GM19239 (cell line): ENCODE measurements at places on chromosomes 12 and 14.

- no peak for DNase-seq
Measured at GRCh38 chr14:94303111-94303510, 10.0 kb upstream of the SERPINA10 start.

DNA sequence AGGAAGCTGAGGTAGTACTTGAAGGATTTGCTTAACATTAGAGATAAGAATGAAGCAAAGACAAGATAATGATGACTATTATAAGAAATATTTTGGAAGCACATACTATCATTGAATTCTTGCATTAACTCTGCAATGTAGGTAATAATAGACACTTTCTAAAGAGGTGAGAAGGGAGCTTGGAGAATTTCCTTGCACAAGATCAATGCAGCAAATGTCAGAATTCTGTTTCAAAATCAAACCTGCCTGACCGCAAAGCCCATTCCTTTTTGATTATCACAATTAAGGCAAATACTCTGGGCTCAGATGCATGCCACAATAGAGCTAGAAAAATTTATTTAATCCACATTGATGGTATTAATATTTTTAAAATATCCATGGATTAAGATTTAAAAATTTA is 50.4 kb upstream of the RIC8B start:
- no peak for DNase-seq

GRCh38 chr12:121795034-121795968 is 1.8 kb upstream of the RHOF start:
- peak; percentile 87 for DNase-seq

GRCh38 chr12:116466536-116466935 is 92.6 kb upstream of the MAP1LC3B2 start:
- no peak for DNase-seq

GRCh38 chr12:98059659-98060343 is 455.6 kb upstream of the TMPO start:
- no peak for DNase-seq

DNA sequence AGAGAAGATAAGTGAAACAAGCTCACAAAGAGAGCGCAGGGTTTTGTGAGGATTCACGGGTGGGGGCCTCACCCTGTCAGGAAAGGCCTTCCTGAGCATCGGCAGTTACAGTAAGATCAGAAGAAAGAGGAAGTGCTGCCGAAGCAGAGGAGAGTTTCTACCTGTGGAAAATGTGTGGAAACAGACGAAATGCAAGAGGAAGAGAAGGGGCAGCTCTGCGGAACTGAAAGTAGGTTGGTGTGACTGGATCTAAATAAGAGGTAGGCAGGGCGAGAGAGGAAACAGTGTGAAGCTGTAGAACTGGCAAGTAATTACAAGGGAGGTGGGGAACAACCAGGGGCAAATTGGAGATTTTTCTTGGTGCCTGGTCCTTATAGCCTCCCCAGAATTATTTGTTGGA is 2.6 kb downstream of the GPR68 start:
- DNase-seq = no peak

GRCh38 chr12:131355361-131356245 is 355.3 kb upstream of the SFSWAP start:
- no peak for DNase-seq

DNA sequence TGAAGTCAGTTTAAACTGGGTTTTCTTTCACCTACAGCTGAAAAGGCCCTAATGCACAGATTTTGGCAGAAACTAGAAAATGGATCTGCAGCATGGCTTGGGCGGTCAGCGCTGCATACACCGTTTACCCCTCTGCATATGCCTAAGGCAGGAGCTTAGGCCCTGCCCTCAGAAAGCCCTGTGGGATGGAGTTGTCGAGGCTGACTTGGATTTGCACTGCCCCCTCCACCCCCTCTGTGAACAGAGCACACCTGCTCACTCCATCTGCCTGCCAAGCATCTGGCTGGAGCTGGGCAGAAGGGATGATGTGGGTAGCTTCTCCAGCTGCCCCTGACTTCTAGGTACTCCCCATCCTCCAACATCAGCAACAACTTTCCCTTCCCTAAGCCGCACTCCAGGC is 41.9 kb downstream of the TTC7B start:
- DNase-seq = no peak

DNA sequence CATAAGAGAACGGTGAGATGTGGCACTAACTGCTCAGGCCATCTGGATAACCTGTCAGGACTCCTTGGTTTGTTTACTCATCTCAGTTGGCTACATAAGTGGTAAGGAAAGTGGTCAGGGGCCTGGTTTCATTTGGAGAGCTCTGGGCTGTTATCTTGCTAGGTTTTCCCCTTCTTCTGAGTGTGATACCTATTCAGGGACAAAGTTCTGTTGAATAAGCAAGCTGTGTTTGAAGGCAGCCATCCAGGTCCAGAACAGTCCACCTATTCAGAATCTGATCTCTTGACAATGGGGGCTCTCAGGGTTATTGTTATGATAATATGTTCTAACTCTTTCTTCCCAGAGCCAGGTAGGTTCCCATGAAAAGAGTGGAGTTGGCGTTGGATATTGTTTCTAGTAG is 194.9 kb downstream of the PAH start:
- DNase-seq = no peak

GRCh38 chr12:79250186-79250585 is 385.6 kb downstream of the SYT1 start:
- DNase-seq = no peak

- no peak for DNase-seq
Measured at GRCh38 chr14:99568567-99569560, 35.1 kb downstream of the CCDC85C start.

- DNase-seq = peak; percentile 15
Measured at GRCh38 chr12:26028953-26029735, 70.7 kb downstream of the RASSF8 start.

GRCh38 chr14:103518422-103519042 is 4.1 kb downstream of the CKB start:
- peak; percentile 91 for DNase-seq

DNA sequence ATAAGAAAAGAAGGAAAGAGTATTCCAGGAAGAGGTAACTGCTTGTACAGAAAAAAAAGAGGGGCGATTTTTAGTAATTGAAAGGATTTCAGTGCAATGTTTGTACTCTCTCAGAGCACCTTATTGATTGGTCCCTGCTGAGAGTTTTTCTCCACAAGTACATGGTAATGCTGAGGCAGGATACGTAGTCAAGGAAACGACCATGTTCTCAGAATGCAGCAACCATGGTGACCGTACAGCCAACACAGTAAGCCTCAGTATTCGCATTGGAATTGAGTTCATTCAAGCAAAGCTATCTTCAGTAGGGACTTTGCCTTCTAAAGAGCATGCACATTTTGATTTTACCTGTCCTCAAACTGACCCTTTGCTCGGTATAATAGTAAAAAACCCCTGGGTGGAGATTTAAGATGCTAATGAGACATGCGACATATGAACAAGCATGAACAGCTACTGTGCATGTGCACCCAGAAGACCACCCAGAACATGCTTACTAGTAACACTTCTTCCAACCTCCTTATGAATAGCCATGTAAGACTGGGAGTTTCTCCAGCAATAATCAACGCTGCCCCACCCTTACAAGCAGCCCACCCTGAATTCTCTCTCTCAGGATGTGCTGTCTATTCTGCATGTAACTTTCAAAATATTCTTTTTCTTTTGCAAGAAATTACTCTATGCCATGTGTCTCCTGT is 6.2 kb upstream of the SLC41A2 start:
- DNase-seq = no peak

GRCh38 chr14:82419933-82420332 is 886.3 kb upstream of the SEL1L start:
- no peak for DNase-seq

- DNase-seq = no peak
Measured at GRCh38 chr12:54700301-54700700, 52.1 kb upstream of the DCD start.

DNA sequence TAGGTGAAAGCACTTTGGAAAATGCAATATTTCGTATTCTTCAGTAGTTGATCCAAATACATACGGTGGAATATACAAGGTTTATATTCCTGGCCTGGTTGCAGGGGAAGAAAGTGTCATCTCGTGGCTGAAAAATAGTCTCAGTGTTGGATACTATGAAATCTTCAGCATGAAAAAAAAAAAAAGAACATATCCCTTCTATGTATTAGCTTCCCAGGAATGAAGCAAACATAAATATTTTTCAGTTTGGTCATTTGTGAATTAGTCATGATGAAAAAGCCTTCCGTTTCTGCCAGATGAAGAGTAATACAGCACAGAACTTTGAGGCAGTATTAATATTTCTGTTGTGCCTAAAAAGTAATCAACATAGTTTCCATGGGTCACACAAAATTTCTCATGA is 36.7 kb downstream of the FLRT2 start:
- DNase-seq = no peak

GRCh38 chr12:124233846-124234640 is 60.9 kb upstream of the RFLNA start:
- DNase-seq = no peak

DNA sequence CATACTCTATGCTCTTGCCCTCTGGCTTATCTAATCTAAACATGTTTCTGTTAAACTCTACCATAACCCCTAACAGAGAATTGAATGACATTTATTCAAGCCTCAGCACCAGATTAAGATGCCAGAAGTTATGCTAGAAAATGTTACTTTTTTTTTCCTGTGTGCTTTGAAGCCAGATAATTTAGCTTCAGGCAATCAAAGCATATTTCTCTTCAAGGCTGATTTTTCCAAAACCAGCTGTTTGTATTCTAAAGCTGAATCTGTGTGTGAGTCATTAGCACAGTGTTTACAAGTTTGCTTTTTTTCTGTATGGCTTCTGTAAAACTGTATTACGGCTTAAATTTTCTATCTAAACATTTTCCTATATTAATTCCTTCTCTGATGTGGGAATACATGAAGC is 326.1 kb downstream of the FSCB start:
- no peak for DNase-seq

GRCh38 chr12:47366157-47366556 is 286.4 kb upstream of the AMIGO2 start:
- no peak for DNase-seq

DNA sequence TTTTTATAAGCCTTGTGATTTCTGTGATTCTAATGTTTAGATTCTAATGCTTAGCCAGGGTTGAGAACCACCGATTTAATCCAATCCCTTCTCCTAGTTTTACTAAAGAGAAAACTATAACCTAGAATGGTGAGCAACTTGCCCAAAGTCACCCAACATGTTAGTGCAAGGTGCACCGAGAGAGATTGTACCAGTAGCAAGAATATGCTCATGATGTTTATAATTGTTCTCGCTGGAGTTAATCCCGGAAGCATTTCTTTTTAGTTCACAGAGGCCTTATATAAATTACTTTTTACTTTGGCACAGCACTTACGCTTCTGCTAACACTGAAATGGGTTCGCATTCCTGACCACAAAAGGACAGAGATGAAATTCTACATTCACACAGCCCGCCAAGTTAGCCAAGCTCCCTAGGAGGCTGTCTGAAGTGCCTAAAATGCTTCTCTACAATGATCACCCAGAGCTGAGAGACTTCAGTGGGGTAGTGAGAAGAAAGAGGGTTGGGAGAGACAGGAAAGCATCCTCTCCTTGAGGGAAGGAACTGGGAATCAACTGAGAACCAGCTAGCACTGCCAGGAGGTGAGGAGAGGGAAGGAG is 579 bp upstream of the BLOC1S1 start:
- no peak for DNase-seq

DNA sequence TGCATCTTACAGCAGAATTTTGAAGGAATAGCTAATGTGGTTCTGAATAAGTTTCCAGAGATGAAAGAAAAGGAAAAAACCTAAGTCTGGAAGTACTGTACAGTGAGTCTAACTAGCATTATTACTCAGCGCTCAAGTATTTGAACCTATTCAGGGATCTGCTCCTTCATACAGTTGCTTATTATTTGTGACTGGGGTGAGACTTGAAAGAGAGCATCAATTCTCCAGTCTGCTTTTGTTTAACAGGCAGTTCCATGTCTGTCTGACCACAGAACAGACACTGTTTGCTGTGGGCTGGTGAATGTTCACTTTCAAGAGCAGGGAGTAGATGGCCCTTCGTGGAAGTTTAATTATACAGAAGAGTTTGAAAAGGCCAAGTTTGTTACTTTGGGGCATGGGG is 9.3 kb downstream of the ETV6 start:
- no peak for DNase-seq
